ENCODE measurements at places on chromosomes 5 and 9.
A peak's percentile ranks its signal among the peaks of the same experiment; 100 is the strongest.

DNA sequence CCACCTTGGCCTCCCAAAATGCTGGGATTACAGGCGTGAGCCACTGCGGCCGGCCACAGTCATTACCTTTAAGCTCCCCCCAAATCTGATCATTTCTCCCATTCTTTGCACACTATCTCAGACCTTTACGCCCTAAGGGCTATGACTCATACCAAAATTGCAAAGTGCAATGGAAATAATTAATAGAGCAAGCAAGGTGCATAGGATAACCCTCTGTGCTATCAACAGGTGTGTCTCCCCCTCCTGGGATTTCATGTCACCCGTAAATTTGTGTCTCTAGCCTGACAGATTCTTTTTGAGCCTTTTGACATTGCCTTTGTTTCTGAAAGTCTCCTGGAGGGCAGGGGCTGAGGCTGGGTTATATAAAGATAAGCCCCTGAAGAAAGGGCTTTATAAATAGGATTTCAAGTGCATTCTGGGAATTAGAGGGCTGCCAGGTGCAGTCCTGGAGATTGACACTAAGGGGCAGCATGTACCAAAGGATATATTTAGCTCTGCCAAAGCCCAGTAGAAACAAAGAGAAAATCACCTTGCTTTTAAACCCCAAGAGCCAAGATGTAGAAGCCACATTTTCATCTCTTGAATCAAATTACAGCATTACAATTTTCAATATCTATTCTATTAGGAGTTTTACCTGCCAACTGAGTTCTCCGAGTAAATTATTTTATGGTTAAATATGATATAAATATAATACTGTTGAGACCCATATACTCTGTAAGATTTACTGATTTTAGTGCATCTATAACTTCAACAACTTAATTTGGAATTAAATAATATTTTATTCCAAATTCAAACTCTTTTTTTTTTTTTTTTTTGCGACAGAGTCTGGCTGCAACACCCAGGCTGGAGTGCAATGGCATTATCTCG is 18.2 kb downstream of the S100Z start:
- peak; percentile 75 for DNase-seq

- no peak for DNase-seq
Measured at GRCh38 chr5:36691226-36691625, 84.8 kb downstream of the SLC1A3 start.

DNA sequence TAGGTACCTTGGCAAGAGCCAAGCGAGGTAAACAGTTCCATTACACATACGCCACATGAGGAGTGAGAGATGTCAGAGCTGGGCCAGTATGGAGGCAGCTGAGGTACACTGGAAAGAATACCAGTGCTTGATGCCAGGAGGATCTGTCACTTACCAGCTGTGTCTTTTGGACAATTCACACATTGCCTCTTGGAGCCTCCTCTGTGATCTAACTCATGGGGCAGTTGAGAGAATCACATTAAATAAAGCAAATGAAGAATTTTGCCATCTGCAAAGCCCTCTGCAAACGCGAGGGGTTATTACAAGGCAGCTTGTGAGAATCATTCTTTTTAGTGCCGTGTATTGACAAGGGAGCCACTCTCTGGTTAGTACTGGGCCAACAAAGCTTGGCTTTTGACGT is 429.7 kb upstream of the KLF4 start:
- DNase-seq, result no peak

DNA sequence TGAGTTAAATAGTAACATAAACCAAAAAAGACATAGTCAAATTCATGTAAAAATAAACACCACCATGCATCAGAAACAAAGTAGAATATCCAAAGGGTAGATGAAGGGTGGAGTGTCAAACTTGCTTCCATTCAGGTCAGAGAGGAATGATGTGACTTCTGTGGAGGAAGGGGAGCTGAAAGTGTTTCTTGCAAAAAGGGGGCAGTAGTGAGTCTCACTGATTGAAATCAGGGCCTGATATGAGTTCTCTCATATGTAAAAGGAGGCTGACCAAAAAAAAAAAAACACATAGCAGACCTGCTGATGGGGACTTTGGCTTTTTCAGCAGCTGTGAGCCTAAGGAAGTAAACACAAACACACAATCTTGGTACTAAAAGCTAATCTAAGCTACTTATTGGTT is 38.8 kb upstream of the RGMB start:
- DNase-seq, result no peak

- DNase-seq, result no peak
Measured at GRCh38 chr5:96952974-96953730, 17.3 kb downstream of the LNPEP start.

DNA sequence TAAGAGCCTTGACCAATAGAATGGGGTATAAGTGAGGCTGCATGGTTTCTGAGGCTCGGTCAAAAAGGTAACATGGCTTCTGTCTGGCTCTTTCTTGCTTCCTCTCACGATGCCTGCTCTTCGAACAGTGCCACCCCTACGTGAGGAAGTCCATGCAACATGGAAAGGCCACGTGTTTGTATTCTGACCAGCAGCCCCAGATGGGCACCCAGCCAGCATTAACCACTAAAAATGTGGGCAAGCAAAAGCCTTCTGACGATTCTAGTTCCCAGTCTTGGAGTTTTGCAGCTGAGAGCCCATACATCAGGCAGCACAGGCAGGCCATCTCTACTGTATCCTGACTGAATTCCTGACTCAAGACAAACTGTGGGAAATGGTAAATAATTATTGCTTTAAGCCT is 24.2 kb upstream of the NREP start:
- DNase-seq, result peak; percentile 69

DNA sequence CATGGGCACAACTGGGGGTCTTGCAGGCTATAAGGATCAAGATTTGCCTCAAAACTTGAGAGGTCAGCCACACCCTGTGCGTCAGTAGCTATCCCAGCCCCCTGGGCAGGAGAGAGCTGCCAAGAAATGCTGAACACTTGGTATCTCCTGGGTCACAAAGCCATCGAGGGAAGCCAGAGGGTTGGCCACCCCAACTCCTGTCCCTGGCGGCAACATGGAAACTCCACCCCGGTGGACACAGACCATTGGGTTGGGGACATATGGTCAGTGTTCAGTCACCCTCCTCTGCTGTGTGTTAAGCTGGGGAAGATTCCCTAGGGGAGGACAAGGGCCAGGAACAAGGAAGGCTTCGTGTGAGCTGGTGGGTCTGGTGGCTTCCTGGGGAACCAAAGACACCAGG is 140.6 kb downstream of the C5orf15 start:
- no peak for DNase-seq

- DNase-seq, result no peak
Measured at GRCh38 chr5:17339841-17340240, 122.4 kb downstream of the BASP1 start.

DNA sequence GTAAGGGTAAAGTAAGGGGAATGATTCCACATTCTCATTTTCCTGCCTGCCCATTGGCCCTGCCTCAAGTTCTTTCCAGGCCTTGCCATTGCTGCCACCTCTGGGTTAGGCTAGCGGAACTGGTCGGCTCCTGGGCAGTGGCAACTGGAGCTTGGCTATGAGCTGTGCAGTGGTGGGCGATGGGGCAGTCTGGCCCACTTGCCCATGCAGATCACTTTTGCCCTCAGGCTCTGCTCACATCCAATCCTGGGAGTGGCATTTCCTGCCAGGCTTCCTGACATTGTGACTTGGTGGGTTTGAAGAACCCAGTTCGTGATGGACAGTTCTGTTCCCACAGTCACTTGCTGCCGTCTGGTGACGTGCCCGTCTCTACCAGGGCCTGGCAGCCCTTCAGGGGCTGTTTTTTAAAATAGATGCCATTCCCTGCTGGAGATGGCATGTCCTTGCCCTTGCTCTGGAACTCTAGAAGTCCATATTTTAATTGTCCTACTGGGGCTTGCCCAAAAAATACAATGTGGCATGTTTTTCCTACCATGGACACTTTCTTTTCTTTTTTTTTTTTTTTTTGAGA is 86.1 kb downstream of the FGF18 start:
- DNase-seq, result no peak

DNA sequence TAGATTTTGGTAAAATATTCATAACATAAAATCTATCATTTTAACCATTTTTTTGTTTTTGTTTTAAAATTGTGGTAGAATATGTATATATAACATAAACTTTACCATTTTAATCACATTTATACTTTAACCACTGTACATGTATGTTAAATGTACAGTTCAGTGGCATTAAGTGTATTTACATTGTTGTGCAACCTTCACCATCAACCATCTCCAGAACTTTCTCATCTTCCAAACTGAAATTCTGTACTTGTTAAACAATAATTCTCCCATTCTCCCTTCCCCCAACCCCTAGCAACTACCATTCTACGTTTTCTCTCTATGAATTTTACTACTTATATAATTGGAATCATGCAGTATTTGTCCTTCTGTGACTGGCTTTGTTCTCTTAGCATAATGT is 11.6 kb downstream of the ANKHD1 start:
- no peak for DNase-seq

GRCh38 chr9:106577121-106577520 is 285.8 kb upstream of the ZNF462 start:
- no peak for DNase-seq

DNA sequence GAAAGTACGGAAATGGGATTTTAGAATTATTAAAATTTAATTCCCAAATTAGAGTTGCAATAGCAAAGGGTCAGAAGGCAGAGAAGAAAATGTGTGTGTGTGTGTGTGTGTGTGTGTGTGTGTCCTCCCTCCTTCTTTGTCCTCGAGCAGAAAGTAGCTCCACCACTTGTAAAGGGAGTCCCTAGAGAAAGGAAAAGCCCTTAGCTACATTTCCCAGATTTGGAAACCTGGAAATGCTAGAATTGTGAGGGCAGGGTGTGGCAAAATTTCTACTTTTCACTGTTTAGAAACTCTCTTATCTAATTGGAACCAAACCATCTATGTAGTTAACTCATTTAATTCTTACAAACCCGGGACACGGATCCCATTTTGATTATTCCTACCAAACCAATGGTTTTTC is 33.2 kb upstream of the LIFR start:
- no peak for DNase-seq

DNA sequence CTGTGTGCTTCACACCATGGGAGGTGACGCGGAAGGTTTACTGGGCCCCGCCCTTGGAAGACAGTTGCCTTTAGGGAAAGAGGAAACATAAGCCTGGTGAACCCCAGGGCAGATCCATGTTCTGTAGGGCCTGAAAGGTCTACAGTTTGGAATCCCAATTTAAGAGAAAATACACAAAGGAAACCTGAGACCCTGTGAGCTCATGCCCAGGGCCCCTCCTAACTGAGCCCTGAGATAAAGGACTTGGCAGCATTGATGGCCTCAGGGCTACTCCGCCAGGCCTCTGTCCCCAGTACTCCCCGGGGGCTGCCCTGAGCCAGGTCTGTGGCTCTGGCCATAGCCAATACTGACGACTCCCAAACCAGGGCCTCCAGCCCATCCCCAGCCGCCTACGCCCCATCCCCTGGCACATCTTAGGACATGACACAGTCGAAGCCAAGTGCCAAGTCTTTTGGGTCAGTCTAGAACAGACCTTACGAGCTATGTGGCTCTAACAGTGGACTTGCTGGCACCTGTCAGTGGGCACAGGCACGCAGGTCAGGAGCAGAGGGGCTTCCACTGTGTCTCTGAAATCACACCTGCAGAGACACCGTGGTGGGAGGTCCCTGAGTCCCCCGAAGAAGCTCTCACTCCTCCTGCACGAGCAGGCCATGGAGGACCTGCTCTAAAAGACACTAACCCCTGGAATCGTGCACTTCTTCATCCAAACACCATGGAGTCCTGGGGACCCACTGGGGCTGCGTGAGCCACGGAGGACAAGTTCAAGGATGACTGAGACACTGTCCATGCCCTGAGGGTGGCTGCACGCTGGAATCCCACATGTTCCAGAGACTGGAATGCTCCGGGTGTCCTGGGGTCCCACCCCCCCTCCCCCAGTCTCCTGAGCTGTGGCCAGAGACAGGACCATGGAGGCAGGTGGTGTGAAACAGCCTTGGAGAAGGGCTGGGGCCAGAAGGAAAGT is 40.3 kb upstream of the BARHL1 start:
- no peak for DNase-seq

DNA sequence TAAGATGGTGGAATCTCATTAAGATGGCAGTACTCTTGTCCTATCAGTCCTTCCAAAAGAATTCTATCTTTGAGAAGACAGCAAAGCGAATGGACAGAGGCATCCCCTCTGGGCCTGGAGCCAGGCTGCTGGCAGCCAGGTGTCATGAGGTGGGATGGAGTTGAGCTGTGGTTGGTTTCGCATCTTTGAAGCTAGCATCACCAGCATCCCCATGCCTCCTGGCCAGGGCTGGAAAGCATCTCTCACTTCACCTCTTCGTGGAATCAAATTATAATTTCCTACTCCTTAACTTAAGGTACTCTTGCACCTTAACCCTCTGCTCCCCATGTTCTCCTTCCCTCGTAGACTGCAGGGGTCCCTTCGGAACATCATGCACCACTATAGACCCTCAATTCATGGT is 248.3 kb downstream of the GADD45G start:
- DNase-seq, result no peak

DNA sequence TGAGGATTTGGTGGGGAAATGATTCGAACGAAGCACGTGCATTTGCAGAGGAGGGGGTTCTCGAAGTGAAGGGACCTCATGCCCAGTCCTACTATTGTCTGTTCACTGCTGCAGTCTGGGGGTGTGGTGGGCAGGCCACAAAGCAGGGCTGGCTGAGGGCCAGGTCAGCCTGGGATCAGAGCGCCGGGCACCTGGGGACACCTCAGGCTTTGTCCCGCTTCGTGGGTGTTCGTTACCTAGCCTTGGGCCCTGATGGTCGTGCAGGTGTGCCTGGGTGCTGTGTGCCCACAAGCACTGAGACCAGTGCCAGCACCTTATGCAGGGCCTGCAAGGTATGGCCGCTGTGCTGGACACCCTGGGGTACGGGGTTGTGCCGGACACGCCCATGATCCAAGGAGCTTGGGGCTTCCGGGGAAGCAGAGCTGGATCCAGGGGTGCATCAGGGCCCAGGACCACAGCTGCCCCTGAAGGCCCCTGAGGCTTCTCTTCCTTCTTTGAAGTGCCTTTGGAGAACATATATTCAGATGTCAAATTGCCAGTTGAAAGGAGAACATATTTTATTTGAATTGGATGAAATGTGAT is 80.6 kb downstream of the COL5A1 start:
- no peak for DNase-seq

- DNase-seq, result no peak
Measured at GRCh38 chr9:127489471-127490115, 38.3 kb downstream of the LRSAM1 start.

DNA sequence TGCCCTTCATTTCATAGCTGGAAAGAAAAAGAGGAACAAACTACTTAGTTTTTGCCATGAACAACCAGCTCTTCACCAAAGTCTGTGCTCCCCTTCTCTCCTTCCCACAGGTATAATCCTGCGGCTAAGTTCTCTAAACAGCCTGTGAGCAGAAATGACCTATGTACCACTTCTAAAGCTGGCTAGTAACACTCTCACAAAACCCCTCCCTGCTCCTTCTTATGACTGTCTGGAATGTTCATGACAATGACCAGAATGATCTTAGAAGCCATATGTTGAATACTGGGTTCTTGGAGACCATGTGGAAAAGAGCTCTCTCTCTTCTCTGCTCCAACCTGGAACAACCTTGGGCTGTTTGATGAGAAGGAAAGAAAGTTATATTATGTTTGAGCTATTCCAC is 12.9 kb upstream of the AMACR start:
- no peak for DNase-seq

All from myocyte (in vitro differentiated cells).